ENCODE measurements at places on chromosomes 16 and 17. TPM values are rescaled to one million over a fixed set of nuclear protein-coding genes. Genes with fewer than 3 reads are reported as not detected.

Gene RUSF1
- 40.4 TPM for total RNA-seq

Gene GFER
- total RNA-seq = 31.1 TPM

Gene SHISA9
- not detected for total RNA-seq

Gene KRTAP2-1
- not detected for total RNA-seq

Gene SCNN1G
- not detected for total RNA-seq

Gene DGKE
- total RNA-seq = 21.4 TPM

Gene RABEP2
- 84.2 TPM for total RNA-seq

Gene KRTAP4-5
- total RNA-seq = not detected

Gene SDK2
- 0.32 TPM for total RNA-seq

Gene HOXB8
- not detected for total RNA-seq

Gene CACNG5
- not detected for total RNA-seq

Gene TMEM204
- not detected for total RNA-seq

Gene KRT34
- not detected for total RNA-seq

Gene SOX8
- total RNA-seq = 2.3 TPM

Gene DLX4
- 1.3 TPM for total RNA-seq

Gene IL21R
- total RNA-seq = 47.0 TPM

All from OCI-LY7 (cell line).